ELF-1 (cell line): ENCODE measurements at places on chromosomes 3 and 15.

DNA sequence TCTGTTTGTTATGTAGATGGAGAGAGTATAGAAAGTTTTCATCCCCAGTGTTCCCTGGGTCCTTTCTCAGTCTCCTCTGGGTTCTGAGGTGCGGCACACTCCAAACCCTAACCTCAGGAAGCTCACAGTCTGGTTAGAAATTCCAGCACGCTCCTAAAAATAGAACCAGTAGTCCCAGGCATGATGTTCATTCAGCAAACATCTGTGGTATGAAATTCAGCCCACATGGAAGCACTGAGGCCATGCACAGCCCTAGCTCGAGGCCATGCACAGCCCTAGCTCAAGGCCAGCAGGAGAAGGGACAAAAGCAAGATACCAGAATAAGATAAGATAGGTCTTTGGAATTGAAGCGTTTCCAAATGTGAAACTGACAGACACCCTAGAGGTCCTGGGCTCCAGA is 82.3 kb upstream of the OXTR start:
- peak; percentile 25 for DNase-seq

- peak; percentile 80 for DNase-seq
Measured at GRCh38 chr3:13655061-13655913, 106.4 kb downstream of the FBLN2 start.

GRCh38 chr3:55534876-55535275 is 47.8 kb upstream of the WNT5A start:
- DNase-seq, result no peak

GRCh38 chr15:70856884-70857561 is 3.1 kb upstream of the LARP6 start:
- DNase-seq, result no peak

DNA sequence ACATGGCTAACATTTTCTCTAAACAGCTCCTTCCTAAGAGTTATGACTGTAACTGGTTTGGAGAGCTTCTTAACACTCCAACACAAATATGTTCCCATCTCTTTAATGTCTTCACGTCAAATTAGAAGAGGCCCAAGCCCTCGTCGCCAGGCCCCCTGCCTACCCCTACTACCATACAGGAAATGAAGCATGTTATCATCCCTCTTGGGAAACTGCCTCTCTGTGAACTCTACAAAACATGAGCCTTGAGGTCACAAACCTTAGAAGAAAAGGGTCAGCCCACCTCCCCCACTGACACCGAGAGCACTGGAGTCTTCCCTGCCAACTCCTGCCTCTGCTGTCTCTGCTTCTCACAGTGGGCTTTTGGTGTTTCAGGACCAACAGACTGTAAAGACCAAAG is 243.1 kb upstream of the STT3B start:
- DNase-seq, result peak; percentile 59

DNA sequence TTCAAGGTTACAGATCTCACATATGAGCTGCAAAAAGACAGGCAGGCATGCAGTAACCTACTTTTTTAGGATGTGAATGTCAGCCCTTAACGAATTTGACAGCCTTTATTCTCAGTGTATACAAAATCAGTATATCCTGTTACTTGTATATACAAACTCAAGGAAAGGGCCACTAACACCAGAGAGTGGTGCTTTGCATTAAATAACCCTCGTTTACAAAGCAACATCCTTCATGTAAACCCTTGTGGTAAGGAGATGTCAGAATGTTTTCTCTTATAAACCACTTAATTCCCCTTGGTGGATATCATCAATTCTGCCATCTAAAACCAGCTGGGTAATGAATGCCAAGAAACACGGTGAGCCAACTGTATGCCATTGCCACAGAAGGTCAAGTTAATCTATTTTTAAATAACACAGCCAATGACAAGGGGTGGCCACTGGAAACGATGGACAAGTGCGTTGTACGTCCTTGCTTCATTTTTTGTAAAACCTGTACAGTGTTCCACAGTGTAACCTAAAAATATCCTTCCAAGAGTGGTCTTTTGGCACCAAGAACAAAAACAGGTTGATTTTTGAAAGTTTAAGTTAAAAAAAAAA is 7.5 kb downstream of the MAGI1 start:
- no peak for DNase-seq

DNA sequence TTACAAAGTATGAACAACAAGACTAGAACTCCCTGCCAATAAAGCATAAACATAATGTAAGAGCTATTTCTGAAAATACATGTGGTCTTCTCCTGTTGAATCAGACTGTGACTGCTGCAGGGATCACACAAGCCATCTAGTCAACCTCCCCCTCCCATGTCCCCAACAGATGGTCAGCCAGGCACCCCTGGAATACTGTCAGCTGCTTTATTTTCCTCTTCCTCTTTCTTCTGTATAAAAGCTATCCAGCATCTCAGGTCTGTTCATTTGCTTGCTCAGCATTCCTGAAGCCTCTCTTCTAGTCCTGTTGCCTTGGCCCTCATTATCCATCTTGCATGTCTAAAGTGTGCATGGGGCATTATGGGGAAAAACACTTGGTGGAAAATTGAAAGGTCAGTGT is 6.5 kb upstream of the MINDY4B start:
- no peak for DNase-seq

GRCh38 chr15:68421115-68421551 is 10.8 kb downstream of the ITGA11 start:
- DNase-seq, result peak; percentile 64

- no peak for DNase-seq
Measured at GRCh38 chr15:92130906-92131305, 262.8 kb upstream of the ST8SIA2 start.

DNA sequence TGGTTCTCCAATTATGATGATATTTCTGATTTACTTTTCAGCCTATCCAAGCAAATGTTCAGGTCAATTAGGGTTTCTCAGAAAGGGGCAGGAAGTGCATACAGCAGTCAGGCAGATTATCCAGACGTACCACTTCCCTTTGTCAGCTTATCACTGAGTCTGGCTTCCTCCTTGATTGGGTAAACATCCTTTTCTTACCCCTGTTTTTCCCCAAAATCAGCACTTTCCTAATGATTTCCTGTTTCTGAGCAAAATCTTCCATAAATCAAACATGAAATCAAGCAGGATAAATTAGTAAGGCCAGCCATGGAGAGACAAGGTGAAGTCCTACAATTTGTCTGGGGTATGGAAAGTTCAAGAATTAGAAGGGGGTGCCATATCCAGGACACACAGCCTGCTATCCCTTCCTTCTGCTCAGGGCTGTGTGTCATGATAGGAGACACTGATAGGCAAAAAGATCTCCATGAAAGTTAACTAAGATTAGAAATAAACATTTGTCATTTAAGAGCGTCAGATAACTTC is 29.0 kb downstream of the ADIPOQ start:
- no peak for DNase-seq

- no peak for DNase-seq
Measured at GRCh38 chr3:37964716-37965115, 25.9 kb upstream of the VILL start.

- DNase-seq, result peak; percentile 46
Measured at GRCh38 chr3:39443530-39443929, 23.9 kb upstream of the MOBP start.

DNA sequence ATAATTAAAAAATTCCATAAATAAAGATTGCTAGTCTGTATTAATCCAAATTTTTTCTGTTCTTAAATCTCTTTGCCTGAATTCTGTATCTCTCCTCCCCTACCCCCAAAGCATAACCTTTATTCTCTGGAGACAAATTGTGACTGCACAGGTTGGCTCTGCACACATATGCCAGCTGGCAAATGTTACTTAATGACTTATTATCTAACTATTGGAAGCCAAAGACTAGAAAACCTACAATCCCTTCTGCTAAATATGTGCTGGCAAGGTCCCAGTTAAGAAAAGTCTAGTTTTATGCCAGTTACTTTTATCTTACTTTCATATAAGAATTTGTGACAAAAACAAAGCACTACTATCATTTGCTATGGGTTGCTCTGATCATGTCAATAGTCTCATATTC is 569.3 kb downstream of the MECOM start:
- no peak for DNase-seq

- DNase-seq, result no peak
Measured at GRCh38 chr15:47523681-47524475, 193.4 kb upstream of the SEMA6D start.
